LoVo (cell line): ENCODE measurements at places on chromosomes 5 and 9.
A peak's percentile ranks its signal among the peaks of the same experiment; 100 is the strongest.

DNA sequence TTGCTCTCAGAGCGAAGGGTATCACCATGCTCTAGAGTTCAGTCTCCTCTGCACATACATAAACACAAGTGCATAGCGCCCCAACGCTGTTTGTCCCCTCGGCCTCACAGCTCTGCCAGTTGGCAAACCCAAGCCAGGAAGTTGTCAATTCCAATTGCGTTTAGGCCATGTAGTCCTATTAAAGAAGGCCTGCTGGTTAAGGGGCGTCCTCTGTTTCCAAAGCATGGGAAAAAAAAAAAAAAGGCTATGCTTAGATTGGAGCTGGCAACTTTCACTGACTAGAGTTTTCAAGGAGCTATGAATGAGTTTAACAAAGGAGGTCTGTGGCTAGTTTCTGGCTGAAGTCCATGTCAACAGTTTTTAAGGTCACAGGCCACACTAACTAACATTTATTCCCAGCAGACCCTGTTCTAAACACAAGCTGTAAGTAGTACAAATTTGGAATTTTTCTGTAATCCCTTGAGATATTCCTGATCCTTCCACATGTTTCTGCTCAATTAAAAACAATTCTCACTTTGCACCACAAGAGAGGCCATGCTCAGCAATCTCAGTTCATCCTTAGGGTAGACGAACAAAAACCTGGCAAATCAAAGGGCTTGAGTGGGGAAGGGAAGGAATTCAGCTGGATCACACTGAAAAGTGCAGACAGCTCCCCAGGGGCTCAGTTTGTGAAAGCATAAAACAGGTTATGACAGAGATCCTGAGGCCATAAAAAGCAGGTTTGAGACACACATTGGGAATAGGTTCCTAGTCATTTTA, 187.7 kb downstream of the DENND1A start:
- no peak for DNase-seq

- peak; percentile 55 for DNase-seq
These were observed 257.4 kb upstream of the TRPC7 start for GRCh38 chr5:136622747-136623146.

DNA sequence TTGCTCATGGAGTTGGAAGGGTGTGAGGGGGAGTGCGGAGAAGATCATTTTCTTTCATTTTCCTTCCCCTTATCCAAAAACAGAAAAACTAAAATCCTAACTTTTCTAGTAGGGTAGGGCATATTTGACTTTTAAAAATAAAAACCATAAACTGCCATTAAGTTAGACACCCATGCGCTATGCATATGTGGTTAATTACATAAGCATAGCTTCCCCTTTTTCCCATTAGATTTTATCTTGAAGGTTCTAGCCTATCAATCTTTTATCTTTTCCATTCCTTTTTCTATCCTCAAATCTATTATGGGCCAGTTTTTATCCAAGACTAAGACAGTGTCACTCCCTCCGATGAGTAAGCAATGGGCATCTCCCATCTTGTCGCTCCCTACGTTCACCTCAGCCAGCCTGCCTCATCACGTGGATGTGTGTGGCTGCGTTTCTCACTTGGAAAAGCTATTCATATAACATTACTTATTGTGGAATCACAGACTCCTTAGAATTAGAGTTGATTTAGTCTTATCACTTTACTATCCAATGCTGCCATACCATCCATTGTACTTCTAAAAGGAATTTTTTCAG, 49.2 kb downstream of the PCSK5 start:
- no peak for DNase-seq

DNA sequence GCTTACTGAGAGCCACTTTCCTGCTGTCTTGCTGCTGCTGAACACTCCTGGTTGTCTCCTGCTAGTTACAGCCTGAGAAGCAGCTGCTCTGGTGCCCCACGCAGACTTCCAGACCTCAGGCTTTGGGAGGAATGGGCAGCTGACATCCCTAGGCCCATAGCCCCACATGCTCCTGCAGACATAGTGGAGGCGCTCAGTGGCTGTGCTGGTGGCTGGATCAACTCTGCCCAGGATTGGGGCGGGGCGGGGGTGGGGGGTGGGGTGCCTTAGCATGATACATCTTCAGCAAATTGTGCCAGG, 93.9 kb downstream of the DAB2IP start:
- no peak for DNase-seq

DNA sequence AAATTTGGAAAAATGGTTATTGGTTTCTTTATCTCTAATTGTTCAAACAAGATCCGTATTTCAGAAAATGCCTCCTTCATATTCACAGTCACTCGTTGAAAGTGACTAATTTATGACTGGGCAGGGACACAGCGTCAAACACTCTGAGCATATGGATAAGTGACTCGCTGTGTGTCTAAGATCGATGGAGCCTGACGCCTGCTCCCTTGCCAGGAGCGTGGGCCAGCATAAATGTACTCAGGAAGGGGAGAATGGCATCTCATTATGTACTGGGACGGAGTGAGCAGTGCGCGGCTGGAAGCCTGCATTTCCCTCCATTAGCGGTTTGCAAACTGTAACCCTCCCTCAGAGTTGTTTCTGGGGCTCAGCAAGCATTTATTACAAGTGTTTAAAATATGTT, 79.8 kb upstream of the CAST start:
- DNase-seq: peak; percentile 59

GRCh38 chr9:68844631-68845612, 139.9 kb downstream of the PIP5K1B start:
- no peak for DNase-seq

GRCh38 chr9:124426361-124426760, 11.1 kb upstream of the PSMB7 start:
- no peak for DNase-seq

DNA sequence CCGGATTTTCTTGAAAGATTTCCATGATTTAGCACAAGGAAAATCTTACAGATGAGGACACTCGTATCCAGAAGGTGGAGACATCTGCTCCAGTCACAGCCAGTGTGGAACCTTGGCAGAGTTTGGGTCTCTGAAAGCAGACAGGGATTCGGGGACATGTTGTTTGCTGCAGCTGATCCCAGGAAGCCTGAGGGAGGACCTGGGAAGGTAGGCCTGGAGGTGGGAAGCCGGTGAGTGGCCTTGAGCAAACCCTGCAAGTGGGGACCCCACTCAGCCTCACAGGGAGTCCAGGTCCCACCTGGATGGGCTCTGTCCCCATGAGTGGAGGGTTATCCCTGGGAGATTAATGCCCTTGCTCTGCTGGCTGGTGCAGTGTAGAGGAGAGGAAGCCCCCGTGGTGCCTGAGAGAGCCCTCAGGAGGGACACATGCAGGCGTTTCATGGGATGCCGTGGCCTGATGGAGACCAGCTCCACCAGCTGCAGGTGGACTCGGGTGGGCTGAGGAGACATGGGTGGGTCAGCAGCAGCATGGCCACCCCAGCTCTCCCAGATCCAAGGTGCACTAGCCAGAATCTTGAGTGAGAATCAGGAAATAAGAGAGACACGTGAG, 7.8 kb downstream of the MRPS2 start:
- no peak for DNase-seq

DNA sequence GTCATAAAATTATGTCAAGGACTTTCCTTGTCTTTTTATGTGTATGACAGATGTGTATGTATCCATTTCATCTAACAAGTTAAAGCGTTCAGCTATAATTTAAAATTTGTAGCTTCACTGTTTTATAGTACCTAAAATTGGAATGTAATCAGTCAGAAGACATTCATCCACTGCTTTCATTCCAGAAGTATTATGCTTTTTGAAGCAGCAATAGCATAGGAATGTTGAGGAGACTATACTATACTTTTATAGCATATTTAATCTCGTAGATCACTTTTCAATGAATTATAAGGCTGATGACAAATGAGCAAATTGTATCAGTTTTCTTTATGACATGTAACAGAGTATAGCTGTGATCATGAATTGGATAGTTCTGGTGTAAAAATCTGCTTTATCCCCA, 6.9 kb downstream of the PCDHGA12 start:
- no peak for DNase-seq

DNA sequence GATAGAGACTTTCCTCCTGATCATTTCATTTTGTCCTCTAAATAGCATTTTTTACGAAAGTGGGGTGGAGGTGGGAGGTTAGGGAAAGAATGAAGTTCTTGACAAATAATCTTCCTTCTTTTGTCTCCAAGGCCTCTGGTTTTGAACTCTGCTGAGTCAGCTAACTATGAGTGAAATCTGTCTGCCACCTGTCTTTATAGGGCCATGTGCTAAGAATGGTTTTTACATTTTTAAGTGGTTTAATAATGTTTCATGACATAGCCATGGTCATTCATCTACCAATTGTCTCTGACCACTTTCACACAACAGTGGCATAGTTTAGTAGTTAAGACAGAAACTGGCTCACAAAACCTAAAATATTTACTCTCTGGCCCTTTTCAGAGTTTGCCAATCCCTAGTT, 7.6 kb downstream of the MAN2A1 start:
- no peak for DNase-seq

DNA sequence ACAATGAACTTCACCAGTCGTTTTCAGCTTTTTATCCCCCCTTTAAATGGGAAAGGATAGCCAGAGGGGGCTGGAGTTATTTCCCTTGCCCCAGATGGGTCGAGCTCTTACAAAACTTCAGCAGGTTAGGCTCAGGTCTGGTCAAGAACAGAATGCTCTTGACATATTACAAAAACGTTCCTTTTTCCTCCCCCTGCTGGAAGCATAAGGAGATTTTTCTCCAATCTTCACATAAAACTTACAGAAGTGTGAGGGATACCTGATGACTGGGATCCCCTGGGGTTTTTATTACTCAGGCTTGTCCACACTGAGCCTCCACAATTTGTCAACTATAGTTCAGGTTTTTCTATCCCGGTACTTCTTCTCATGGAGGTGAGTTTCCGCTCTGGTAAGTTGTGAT, 60.8 kb downstream of the CSF2 start:
- DNase-seq: peak; percentile 12

GRCh38 chr5:169062690-169063089, 238.2 kb downstream of the SLIT3 start:
- DNase-seq: no peak

DNA sequence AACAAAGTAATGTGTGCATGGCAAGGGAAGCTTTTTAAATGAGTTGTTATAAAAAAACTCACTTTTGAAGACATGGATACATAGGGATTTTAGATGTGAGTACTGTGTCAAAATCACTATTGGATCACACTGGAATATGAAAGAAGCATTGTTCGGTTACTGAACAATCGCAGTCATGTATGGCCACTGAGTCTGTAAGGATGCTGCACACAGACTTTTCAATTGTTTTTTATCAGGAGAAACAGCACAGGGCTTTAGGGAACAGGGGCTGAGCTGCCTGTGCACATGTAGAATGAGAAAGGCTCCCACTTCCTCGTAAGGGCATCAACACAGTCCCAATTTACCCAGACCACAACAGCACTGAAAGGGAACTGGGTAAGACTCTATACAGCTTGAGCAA, 1333.9 kb upstream of the DMAC1 start:
- no peak for DNase-seq

GRCh38 chr9:78295177-78295575, 1.7 kb upstream of the PSAT1 start:
- DNase-seq: no peak

DNA sequence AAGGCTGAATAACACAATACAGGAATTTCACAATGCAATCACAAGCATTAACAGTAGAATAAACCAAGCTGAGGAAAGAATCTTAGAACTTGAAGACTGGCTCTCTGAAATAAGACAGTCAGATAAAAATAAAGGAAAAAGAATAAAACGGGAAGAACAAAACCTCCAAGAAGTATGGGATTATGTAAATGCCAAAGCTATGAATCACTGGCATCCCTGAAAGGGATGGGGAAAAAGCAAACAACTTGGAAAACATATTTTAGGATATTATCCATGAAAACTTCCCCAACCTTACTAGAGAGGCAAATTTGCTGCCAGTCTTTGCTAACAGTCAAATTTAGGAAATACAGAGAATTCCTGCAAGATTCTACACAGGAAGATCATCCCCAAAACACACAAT, 157.9 kb downstream of the ALDH1A1 start:
- DNase-seq: no peak

GRCh38 chr9:110021891-110022290, 186.1 kb downstream of the C9orf152 start:
- no peak for DNase-seq

DNA sequence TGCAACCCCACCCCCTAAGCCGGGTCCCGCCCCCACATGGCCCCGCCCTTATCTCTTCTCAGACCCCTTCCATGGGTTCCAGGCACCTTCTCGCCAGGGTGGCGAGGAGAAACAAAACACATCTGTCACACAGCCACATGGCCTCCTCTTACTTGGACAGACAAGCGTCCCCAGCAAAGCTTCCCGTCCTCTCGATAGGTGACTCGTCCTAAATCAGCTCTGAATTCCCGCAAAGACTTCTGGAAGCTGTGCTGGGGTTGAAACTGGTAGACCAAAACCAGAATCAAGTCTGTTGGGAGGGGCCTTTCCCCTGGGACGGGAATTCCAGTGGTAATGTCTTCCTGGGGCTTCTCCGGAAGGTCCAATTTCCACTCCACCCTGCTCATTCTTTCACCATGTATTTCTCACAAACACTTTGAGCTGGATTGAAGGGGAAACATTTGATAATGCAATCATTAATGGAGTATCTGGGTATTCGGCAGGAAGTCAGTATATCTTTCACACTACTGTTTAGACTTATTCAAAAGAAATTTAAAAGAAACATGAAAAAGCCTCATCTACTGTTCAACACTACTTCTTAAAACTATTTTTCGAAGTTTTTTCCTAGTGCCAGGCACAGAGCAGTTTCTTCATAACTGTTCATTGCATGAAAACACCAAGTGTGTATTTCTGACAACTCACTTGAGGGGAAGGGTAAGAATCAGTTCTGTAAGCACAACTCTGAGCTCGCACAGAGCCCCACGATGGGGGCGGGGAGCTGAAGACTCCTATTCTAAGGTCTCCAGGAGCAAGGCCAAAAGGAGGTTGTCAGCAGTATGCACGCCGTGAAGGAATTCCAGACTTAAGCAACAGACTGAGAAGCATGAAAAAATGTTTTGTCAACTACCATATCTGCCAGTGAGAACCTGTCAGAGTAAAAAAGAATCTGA, 644 bp upstream of the CTNNAL1 start:
- DNase-seq: no peak

GRCh38 chr9:98330831-98331230, 75.4 kb upstream of the TBC1D2 start:
- DNase-seq: no peak

GRCh38 chr5:151214614-151215545, 9.0 kb downstream of the CCDC69 start:
- no peak for DNase-seq

- no peak for DNase-seq
These were observed 24.6 kb downstream of the TRAF1 start for GRCh38 chr9:120901755-120902568.

DNA sequence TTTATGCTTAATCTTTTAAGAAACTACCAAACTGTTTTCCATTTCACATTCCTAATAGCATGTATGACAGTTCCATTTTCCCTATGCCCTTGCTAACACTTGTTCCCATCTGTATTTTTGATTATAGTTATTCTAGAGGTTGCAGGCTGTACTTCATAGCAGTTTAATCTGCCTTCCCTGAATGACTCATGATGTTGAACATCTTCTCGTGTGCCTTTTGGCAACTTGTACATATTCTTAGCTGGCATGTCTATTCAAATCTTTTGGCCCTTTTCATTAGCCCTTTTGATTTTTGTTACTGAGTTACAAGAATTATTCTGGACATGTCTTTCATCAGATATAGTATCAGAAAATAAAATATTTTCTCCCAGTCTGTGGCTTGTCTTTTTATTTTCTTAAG, 320.3 kb downstream of the DIRAS2 start:
- DNase-seq: no peak

GRCh38 chr5:42721484-42721883, 35.1 kb upstream of the CCDC152 start:
- no peak for DNase-seq

- DNase-seq: no peak
These were observed 46.1 kb downstream of the ARHGEF28 start for GRCh38 chr5:73672132-73672531.
